ENCODE measurements at places on chromosomes 2 and 18.

DNA sequence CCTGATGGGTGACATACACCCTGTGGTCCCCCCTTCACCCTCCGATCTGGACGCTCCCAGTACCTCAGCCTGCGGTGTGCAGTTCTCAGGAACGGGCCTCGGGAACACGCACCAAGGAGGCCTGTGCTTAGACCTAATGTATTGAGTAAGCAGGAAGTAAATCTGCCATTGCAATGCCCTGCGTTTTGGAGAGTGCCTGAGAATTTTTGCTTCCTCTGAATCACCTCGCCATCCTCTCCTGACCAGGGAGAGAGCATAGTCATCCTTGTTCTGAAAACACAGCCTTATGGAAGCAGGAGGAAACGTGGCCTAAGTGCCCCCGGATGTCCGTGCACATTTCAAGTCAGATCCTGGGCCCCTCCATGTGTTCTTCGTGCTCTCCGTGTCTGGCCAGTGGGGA, 272.2 kb downstream of the NDUFA10 start:
- no peak for DNase-seq

GRCh38 chr2:127576433-127577207, 41.1 kb downstream of the MYO7B start:
- DNase-seq, result no peak

- no peak for DNase-seq
Observed at GRCh38 chr18:10009321-10010144, 95.7 kb downstream of the VAPA start.

DNA sequence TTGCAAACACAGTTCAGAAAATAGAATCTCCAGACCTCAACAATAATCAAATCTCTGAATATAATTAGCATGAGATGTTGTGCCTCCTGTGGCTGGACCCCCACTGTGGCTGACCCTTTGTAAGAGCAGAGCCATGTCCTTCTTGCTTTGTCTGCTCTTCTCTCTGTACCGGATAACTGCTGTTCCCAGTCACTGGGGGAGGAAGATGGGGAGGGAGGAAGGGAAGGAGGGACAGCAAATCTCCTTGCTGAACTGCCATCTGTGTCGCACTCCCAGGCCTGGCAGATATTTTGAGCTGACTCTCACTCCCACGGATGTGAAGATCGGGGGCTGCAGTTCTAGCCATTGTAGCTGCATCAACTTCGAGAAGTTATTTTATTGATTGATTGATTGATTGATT, 319.0 kb upstream of the CXCR4 start:
- no peak for DNase-seq

DNA sequence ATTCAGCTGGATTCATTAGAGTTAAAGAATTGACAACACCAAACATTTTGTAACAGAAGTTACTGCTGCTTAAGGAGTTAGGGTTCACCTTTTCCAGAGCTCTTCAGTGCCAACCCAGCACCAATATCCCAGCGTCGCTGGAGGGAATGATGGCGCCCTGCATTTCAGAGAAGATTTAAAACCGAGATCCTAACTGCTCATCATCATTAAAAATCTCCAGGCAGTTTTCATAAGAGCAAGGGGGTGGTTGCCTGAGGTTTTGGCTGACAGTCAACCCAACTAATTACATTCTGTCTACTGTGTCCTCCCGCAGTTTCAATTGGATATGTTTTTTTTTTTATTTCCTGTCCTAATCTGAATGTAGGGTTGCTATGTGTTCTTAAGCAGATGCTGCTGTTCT, 509.6 kb upstream of the TCF4 start:
- DNase-seq, result no peak

- no peak for DNase-seq
Observed at GRCh38 chr2:67974559-67975430, 88.0 kb downstream of the C1D start.

- DNase-seq, result no peak
Observed at GRCh38 chr18:48802543-48803290, 148.0 kb downstream of the SMAD7 start.

- no peak for DNase-seq
Observed at GRCh38 chr2:88091943-88092342, 24.3 kb downstream of the SMYD1 start.

- no peak for DNase-seq
Observed at GRCh38 chr2:11940121-11940743, 193.8 kb downstream of the LPIN1 start.

- DNase-seq, result no peak
Observed at GRCh38 chr18:44681076-44681970, 635 bp downstream of the SETBP1 start.

GRCh38 chr18:13625355-13625754, 101.0 kb downstream of the FAM210A start:
- no peak for DNase-seq

DNA sequence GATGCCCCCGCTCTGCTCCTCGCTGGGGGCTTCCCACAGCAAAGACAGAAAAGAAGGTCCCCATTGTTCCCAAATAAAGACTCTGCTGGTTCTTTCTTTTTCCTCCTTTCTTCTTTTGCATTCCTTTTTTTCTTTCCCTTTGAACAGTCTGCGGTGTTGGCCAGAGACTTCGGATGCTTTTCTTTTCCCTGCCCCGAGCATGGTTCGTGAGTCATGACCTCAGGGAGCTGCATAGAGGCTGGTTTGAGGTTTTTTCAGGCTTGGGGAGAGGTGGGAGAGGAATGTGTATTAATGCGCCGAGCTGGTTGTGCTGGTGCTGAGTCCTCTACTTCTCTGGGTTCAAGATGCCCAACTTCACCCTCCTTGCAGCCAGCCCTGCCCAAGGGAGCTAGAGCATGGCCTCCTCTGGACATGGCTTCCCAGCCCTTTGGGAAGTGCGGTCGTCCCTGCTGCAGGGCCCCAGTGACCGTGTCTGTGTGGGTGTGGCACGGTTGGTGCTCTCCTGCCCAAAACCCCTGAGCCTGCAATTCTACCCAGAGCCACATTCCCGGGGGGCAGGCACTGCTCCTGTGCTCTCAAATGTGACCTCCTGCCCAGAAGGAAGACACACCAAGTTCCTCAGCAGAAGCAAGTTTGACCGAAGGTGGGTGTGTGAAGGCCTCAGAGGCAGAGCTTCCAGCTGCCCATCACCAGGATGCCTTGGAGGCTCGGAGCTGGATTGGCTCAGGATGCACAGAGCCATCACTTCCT, 9.0 kb upstream of the ARHGEF4 start:
- DNase-seq, result no peak

DNA sequence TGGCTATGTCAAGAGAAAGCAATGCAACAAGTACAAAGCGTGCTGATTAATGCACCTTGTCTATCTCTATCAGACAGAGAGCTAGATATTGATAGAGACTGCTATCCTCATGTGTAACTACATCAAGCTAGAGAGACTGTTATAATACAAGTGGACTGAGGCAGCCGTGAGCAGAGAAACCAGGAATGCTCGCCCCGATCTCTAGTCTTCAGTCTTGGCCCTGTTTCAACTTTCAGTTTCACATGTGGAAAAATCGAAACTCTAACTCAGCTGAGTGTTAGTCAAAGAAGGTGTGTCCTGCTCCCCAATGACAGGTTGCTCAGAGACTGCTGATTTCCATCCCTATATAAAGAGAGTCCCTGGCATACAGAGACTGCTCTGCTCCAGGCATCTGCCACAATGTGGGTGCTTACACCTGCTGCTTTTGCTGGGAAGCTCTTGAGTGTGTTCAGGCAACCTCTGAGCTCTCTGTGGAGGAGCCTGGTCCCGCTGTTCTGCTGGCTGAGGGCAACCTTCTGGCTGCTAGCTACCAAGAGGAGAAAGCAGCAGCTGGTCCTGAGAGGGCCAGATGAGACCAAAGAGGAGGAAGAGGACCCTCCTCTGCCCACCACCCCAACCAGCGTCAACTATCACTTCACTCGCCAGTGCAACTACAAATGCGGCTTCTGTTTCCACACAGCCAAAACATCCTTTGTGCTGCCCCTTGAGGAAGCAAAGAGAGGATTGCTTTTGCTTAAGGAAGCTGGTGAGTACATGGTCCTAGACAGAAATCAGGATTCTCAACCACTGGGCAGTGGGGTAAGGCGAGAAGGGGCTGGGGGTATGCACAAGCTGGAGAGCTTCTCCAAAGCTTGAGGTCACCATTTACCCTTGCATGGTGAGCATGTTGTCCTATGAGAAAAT, at the start of gene RSAD2:
RSAD2 (plus strand) TSS at position 376 of the 903 bp plus-strand sequence; CDS start at position 400, 24 bp downstream.
- peak; percentile 79 for DNase-seq

DNA sequence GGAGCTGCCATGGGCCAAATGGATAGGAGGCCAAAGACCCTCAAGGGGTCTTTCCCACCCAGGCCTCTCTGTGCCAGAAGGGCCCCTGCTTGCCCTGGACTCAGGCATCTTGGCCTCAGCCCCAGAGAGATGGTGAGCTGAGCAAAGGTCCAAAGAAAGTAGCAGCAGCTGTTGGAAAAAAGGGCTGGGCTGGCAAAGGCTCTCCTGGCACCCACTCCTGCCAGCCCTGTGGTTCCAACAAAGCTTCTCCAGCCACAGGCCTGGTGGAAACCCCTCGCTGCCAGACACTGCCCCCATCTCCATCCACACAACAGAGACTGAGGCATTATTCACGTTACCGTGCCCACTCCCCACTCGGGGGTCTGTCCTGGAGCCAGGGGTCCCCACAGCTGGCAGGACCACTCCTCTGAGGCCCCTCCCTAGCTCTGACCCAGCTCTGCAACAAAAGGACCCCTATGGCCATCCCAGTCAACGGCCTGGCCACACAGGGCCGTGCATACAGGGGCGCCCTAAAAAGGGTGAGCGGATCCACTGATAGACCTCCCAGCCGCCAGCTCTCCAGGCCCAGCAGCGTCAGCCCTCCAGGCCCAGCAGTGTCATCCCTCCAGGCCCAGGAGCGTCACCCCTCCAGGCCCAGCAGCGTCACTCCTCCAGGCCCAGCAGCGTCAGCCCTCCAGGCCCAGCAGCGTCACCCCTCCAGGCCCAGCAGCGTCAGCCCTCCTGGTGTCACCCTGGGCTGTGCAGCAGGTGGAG, 10.1 kb downstream of the BIN1 start:
- DNase-seq, result no peak

GRCh38 chr18:41501848-41502247, 453.2 kb upstream of the PIK3C3 start:
- no peak for DNase-seq

DNA sequence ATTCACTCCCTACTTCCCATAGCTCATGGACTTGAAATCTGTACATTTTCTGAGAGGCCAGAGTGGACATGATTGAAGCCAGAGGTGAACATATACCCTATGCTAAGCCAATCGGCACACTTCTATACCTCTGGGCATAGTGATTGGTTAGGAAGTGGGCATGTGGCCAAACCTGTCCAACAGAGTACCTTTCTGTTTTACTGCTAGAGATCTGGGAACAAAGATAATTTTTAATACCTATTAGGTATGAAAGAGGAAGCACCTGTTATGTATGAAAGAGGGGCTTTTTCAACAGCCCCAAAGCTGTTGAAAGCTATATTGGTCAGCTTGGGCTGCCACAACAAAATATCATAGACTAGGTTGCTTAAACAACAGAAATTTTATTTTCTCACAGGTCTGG, 27.7 kb downstream of the METTL8 start:
- DNase-seq, result peak; percentile 71

GRCh38 chr2:41867553-41867952, 180.3 kb upstream of the PKDCC start:
- peak; percentile 24 for DNase-seq

GRCh38 chr2:102591491-102592045, 27.8 kb upstream of the SLC9A2 start:
- DNase-seq, result no peak

DNA sequence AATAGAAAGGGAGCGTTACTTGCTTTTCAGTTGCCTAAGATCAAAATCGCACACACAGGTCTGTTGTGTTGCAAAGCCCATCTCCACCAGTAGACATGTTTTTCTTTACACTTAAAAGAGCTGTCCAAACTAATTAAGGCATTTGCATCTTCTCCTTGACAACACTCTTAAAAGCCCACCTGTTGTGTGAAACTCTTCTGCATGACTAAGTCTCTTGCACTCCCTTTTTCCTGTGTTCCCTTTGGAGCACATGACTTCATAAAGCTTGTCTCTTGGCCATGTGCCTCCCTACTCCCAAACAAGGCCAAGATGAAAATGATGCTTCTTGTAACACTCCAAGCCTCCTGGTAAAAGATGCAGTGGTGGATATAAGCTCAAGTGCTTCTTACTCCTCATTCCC, 26.1 kb downstream of the PID1 start:
- DNase-seq, result no peak

DNA sequence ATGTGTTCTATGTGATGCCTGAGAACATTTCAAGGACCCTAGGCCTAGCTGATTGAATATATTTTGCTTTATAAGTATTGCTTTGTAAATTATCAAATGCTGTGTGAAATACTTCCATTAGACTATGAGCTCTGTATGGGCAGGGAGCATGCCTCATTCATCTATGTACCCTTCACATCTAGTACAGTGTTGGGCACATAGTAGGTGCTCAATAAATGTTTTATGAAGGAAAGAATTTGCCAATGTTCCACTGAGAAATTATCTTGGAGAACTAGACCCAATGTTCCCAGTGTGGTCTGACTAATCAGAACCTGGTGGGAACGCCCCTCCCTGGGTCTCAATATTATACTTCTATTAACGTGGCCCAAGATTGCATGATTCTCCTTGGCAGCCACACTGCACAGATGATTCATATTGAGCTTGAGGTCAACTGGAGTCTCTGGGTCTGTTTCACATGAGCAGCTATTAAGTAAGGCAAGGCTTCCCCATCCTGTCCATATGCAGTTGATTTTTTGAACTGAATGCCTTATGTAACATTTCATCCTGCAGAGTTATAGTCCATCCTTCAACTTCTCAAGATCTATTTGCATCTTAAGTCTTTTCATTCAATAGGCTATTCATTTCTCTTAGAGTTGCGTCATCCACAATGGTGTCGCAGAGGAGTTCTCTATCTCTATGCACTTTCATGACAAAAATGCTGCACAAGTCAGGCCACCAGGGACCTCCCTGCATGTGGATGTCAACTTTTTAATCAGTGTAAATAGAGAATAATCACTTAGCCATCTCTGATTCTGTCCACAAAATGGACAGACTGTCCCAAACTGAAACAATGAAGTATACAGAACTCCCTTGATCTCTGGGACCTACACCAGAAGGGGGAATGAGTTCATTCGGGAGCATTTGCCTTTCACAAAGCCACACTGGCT, 257.6 kb downstream of the CYP26B1 start:
- no peak for DNase-seq

DNA sequence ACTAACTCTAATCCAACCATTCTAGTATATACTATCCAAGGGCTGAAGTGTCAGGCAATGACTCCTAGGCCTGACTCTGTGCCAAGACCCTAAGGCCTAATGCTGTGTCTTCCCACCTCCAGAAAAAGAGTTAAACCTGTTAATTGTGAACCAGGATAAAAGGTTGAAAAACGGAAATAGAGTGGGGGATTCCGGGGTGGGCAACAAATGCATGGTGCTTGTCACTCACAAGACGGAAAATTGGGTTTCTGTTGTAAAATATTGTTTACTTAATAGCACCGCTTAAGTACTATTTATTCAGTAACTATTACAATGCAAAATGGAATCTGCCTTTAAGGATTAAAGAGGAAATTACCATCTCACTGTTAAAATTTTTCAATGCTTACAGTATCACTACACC, 3.2 kb downstream of the STK17B start:
- no peak for DNase-seq

GRCh38 chr18:48475635-48476549, 62.9 kb upstream of the CTIF start:
- peak; percentile 67 for DNase-seq

GRCh38 chr2:172667581-172668325, 67.9 kb upstream of the RAPGEF4 start:
- no peak for DNase-seq
